DMS 273 treated with DMSO at 0.1 percent for 48 hours (cell line): ENCODE measurements at places on chromosomes 16 and 17.

- no peak for DNase-seq
Observed at GRCh38 chr17:31715446-31715845, 143.6 kb downstream of the COPRS start.

DNA sequence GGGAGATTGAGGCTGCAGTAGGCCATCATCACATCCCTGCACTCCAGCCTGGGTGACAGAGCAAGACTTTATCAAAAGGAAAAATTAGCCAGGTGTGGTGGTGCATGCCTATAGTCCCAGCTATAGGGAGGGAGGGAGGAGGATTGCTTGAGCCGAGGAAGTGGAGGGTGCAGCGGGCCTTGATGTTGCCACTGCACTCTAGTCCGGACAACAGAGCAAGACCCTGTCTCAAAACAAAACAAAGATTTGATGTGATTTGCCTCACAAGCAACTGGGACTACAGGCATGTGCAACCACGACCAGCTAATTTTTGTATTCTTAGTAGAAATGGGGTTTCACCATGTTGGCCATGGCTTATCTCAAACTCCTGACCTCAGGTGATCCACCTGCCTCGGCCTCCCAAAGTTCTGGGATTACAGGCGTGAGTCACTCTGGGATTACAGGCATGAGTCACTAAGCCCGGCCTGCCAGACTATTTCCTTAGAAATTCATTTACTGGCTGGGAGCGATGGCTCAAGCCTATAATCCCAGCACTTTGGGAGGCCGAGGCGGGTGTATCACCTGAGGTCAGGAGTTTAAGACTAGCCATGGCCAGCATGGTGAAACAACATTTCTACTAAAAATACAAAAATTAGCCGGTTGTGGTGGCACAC lies 11.5 kb downstream of the UBE2G1 start:
- DNase-seq, result no peak

- DNase-seq, result no peak
Observed at GRCh38 chr16:17803625-17804410, 333.1 kb upstream of the XYLT1 start.

GRCh38 chr16:56532714-56533113 lies 12.9 kb upstream of the BBS2 start:
- DNase-seq, result no peak

- no peak for DNase-seq
Observed at GRCh38 chr17:18045691-18046350, 6.6 kb downstream of the GID4 start.

DNA sequence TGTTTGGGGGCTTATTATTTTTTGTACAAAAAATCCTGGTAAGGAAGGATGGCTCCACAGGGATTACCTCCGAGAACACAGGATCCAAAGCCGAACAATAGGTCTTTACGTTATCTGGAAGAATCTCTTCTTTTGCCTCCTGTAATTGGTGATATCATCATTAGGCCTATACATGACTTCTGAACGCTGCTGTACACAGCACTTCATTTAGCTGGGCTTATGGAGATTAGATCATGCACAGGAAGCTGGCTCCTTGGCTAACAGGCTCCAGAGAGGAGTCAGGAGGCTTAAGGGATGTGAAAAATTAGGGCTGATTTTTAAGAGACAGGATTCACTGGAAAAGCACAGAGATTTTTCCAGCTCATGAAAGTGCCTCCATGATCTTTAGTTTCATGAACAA lies 54.7 kb downstream of the TANGO6 start:
- DNase-seq, result no peak

- DNase-seq, result no peak
Observed at GRCh38 chr17:47200325-47200664, 8.9 kb upstream of the MYL4 start.

- peak; percentile 96 for DNase-seq
Observed at GRCh38 chr16:73202161-73202729, 154.3 kb upstream of the ZFHX3 start.

- DNase-seq, result no peak
Observed at GRCh38 chr16:7392206-7392605, 59.6 kb downstream of the RBFOX1 start.

DNA sequence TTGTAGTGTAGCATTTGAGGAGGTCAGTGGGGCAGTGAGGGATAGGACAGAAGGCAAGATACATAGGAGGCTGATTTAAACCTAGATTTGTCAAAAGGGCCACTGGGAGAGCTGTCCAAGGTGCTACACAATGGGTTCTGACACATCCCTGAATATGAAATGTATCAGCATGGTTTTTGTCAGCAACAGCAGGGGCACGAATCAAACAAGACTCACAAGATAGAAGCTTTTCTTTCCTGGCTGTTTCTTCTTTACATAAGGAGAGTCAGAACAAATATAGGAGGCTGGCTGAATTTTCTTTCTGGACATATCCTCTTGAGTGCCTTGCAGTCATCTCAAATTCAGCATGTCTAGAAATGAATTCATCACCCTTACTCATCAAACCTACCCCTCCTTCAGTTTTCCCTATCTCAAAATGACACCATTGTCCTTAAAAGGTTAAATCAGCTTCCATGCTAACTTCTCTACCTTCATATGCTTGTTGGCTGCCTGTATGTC lies 130.5 kb downstream of the NPIPB5 start:
- no peak for DNase-seq

DNA sequence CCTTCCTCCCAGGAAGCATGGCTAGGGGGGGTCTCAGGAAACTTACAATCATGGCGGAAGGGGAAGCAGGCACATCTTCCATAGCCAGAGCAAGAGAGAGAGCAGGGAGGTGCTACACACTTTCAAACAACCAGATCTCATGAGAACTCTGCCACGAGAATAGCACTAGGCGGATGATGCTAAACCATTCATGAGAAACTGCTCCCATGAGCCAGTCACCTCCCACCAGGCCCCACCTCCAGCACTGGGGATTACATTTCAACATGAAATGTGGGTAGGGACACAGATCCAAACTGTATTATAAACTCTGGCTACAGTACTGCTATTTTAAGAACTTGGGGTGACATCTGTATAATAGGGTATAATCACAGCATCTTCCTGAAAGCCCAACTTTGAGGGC lies 83.1 kb upstream of the CACNG5 start:
- DNase-seq, result no peak

DNA sequence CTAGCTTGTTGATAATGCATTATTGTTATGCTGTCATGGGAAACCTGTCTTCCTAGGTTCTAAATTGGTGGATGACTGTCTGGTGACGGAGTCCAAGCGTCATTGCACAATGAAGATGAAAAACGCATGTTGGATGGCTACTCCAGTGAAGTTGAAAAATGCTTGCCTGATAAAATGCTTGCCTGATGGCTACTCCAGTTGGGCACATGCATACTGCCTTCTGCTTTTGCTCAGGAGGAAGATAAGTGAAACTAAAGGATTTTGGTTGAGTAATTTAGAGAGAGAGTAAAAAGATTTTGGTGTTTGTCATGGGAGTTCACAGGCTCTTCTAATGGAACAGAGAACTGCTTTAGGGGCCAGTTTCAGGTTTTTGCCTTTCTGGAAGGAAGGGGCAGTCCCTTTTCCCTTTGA lies 118.6 kb downstream of the PRKCA start:
- no peak for DNase-seq

GRCh38 chr16:27491894-27492587 lies 57.7 kb downstream of the GTF3C1 start:
- no peak for DNase-seq

GRCh38 chr17:263271-263670 lies 81.8 kb upstream of the DOC2B start:
- DNase-seq, result no peak

DNA sequence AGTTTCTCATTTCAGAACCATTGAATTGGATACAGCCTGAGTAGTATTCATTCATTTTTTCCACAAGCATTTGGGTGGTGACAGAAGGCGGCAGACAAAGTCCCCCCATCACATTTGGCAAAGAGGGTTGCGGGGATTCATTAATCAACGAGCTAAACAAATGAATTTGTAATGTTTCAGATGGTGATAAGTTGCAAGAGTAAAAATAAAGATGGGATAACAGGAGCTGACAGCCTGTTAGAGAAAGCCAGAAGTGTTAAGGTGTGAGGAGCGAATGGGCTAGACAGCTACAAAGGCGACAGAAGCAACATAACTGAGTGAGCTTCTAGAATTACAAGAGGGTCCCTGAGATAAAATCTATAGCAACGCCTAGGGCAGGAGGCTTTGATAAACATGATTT lies 342.8 kb upstream of the HSBP1 start:
- no peak for DNase-seq

GRCh38 chr17:27283060-27283459 lies 10.9 kb upstream of the WSB1 start:
- no peak for DNase-seq

GRCh38 chr17:35998756-35999155 lies 2.6 kb downstream of the CCL15 start:
- DNase-seq, result no peak

- no peak for DNase-seq
Observed at GRCh38 chr17:14621826-14622614, 321.1 kb downstream of the HS3ST3B1 start.

DNA sequence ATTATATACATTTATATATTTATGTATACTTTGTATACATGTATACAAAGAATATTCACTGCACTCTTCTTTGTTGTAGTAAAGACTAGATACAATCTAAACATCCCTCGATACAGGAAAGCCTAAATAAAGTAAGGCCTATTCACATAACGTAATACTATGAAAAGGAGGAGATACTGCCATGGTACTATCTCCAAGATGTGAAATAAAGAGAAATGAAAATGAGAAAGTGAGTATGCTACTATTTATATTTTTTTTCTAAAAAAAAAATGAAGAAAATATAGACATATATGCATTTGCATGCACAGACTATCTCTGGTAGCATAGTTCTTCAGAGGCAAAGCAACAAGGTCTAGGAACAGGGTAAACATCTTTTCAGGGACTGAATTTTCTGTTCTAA lies 19.4 kb downstream of the CFDP1 start:
- DNase-seq, result no peak
